NCI-H2081 treated with DMSO at 0.1 percent for 48 hours (cell line): ENCODE measurements at places on chromosomes 7 and 10.

DNA sequence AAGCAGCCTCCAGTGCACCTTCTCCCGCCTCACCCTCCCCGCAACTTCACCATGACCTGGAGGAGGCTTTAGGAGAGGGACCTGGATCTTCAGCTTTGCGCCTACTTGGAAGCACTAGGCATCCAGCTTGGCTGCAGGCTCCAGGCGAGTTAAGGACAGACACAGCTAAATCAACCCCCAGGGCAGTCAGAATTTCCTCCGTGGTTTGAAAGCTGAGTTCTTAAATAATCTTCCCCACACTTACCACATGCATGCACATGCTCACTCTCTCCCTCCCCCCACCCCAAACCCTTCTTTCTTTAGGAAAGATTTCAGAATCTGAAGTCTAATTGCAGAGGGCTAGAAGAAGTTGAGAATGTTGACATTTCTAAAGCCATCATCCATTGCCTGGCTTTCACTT is 36.7 kb upstream of the LRRC4 start:
- DNase-seq = no peak

DNA sequence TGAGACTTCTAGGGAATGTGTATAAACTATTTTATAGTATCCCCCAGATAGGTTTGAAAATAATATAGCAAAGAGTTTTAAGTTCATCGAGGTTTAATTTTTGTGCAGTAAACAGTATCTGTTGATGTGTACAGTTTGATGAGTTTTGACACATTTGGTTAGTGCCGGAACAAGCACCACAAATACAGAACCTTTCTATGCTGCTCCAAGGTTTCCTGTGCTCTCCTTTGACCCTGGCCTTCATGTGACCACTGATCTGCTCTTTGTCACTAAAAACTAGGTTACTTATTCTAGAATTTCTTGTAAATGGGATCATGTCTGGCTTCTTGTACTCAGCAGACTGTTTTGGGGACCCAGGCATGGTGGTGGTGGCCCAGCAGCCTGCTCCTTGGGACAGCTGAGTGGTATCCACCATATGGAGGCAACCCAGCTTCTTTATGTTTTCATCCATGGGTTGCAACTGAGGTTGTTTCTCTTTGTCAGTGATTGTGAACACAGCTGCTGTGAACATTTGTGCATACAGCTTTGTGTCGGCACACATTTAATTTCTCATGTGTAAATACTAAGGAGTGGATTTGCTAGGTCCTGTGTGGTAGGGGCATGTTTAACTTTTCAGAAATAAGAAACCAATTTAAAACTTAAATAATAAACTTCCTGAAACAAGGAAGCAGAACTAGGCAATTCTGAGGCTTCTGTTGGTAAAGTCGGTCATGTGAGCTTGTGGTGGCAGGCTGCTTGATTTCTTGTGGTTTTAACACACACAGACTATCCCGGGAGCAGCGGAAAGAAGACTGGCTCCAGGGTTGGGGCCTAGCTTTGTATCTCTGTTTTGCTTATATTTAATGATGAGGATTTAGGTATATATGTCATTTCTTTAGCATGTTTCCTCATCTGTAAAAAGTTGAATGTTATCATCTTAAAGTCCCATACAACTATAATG is 219.4 kb downstream of the ABCA13 start:
- no peak for DNase-seq

DNA sequence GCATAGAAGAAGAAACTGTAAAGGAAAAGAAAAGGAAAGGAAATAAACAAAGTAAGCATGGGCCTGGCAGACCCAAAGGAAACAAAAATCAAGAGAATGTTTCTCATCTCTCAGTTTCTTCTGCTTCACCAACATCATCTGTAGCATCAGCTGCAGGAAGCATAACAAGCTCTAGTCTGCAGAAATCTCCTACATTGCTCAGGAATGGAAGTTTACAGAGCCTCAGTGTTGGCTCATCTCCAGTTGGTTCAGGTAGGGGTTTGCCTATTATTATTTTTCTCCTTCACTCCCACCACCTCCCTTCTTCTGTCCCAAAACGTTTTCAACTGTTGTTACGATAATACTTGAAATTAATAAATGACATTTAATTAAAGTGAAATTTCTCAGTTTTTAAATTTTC is 139.6 kb downstream of the MLLT10 start:
- no peak for DNase-seq

DNA sequence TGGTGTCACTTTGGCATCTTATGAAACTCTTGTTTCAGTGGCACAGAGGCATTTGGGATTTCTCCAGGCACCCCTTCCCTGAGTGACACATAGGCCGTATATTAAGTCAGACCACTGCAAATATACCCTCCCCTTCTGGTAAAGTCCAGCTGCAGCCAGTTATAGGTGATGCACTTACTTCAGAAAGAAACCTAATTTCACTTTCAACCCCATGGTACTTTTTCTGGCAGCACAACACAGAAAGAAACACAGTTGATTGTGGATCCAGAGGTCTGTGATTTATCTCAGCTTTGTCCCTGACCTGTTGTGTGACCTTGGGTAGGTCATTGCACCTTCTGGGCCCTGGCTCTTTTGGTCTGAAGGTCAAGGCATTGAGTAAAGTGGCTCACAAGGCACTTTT is 173.2 kb downstream of the BUB3 start:
- DNase-seq = no peak

GRCh38 chr7:134262322-134262721 is 54.4 kb downstream of the SLC35B4 start:
- no peak for DNase-seq

GRCh38 chr10:96138102-96138501 is 8.0 kb downstream of the ZNF518A start:
- no peak for DNase-seq

DNA sequence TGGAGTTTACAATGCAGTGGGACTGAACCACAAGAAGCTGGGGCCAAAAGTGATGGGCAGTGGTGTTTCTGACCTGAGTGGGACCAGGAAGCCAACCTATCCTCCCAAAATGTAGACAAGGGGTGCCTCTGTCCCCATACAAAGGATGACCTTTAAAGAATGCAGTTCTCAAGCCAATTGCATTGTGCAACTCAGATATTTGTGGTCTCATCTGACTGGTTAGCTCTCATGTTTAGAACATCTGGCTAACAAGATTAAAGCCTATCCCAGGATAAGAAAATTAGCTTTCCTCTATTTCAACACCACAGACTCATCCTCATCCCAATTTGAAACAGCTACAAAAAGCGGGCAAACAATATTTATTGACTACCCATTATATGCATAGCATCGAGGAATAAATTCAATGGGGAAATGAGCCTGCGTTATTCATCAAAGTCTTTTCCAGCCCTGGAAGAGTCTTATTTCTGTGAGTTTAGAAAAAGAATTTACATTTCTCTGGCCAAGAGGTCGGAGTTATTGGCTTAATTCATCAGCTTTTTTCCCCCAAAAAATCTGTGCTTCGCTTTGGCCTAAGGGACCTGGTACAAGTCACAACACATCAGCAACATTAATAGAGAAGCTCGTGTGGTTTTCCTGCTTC is 26.7 kb downstream of the ELMO1 start:
- no peak for DNase-seq

- no peak for DNase-seq
Measured at GRCh38 chr7:83362871-83363550, 200.3 kb upstream of the PCLO start.

GRCh38 chr7:41294556-41295454 is 408.1 kb downstream of the INHBA start:
- DNase-seq = no peak

DNA sequence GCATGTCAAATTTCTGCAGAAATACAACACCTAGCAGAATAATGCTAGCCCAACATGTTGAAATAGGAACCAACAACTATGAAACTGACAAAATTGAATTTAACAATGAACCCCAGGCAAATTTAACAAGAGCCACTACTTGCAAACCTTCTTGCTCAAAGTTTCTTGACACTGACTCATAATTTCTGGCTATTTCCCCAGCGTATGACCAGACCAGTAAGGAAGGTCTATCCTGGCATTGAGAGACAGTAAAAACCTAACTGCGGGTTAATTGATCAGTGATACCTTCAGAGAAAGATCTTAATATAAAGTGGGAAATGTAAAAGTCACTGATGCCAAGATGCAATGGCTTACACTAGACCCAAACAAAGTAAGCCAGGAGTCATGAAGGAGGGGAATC is 510.1 kb downstream of the ARL4A start:
- DNase-seq = no peak

DNA sequence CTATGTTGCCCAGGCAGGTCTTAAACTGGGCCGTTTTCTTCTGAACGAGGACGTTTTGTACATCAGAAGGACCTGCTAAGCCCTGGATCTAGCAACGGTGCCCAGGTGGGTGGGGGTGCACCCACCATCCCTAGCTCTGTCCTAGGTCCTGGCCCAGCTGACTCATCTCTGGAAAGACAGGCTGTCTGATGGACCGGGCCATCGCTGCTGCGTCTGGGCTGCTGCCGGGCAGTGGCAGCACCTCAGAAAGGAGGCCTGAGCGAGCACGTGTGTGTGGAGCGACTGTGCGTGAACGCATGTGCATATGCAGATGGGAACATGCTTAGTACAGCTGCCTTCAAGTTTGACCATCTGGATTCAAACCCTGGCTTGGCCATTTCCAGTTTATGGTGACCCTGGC is 7.3 kb upstream of the ELFN1 start:
- DNase-seq = no peak
